ENCODE measurements at places on chromosomes 5 and 9.

DNA sequence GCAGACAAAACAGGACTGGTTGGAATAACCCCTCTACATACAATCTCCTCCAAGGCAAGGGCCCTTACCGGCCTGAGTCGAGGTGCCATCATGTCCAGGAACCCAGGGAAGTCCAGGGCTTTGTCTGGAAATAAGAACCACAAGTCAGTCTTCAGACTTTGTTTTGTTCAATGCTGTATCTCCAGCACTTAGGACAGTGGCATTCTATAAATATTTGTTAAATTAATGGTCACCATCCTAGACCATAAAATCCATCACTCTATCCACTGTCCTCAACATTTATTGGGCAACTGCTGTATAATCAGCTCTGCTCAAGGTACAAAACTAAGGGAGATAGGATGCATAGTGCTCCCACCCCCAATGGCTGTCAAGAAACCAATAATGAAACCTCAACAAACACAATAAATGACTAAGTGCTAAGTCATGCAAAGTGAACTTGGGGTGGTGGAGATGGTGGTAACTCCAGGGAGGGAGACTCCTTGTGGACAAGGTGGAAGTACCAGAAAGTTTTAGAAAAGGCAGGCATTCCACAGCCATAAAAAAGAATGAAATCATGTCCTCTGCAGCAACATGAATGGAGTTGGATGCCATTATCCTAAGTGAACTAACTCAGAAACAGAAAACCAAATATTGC is 5.0 kb downstream of the RELL2 start:
- no peak for DNase-seq

DNA sequence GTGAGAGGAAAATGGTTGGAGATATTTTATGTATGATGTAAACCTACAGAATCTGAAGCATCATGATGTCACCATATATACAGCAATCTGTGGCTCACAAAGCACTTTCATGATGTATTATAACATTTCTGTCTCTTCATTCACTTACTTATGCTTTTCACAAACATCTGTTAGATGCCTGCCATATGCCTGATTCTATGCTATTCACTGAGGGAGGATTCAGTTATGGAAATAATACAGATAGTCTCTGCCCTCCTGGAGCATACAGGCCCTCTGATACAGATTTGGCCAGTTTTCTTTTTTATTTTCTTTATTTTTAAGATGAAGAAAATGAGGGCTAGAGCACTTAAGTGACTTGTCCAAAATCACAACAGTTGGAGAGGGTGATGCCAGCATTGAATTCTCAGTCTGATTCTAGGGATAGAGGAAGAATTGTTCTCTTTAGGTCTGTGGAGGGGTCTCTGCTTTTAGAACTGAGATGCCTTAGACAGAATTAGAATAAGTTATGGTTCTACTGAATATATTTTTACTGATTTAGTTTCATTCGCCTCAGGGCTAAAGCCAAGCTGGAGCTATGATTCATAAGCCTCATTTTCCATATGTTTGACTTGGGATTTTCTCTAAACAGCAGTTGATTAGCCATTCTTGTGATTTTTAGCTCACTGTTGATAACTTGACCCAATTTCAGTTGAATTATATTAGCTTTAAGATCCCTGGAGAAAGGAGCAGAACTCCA is 636.4 kb downstream of the PRELID2 start:
- no peak for DNase-seq

DNA sequence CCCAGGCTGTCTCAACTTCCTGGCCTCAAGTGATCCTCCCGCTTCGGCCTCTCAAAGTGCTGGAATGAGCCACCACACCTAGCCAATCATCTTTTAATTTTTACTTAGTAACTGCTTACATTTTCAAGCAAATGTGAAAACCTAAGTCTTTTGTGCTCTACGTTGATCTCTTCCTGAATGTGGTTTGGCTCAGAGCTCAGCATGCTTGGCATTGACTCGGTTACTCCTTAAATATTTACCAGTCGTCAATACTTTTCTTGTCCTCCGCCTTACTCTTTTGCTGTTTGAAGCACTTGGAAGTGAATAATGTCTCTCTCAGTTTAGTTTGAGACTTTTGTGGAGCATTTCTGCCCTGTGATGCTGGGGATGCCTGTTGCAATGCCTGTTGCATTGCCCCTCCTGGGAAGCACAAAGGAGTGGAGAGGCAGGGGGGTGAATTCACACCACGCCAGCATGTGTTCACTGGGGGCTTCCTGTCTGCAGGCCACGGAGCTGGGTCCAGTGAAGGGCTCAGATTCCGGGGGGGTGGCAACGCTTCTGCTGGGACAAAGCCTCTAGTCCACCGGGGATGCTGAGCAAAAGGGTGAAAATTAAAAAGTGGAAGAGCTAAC is 13.1 kb upstream of the TENT4A start:
- no peak for DNase-seq

GRCh38 chr5:59002162-59002825 is 419.4 kb downstream of the RAB3C start:
- no peak for DNase-seq

GRCh38 chr9:109286571-109286977 is 34.3 kb downstream of the EPB41L4B start:
- DNase-seq = no peak

GRCh38 chr5:20524991-20525529 is 537.1 kb upstream of the CDH18 start:
- DNase-seq = no peak

Data from stimulated activated CD4-positive, alpha-beta T cell treated with anti-CD3 and anti-CD28 coated beads, Interleukin-2, amount 100 ng/mL, for 48 hours (primary cell).